ENCODE measurements at places on chromosomes 1 and 21.
A peak's percentile ranks its signal among the peaks of the same experiment; 100 is the strongest.

GRCh38 chr1:213414911-213415310, 363.9 kb downstream of the RPS6KC1 start:
- DNase-seq: no peak

DNA sequence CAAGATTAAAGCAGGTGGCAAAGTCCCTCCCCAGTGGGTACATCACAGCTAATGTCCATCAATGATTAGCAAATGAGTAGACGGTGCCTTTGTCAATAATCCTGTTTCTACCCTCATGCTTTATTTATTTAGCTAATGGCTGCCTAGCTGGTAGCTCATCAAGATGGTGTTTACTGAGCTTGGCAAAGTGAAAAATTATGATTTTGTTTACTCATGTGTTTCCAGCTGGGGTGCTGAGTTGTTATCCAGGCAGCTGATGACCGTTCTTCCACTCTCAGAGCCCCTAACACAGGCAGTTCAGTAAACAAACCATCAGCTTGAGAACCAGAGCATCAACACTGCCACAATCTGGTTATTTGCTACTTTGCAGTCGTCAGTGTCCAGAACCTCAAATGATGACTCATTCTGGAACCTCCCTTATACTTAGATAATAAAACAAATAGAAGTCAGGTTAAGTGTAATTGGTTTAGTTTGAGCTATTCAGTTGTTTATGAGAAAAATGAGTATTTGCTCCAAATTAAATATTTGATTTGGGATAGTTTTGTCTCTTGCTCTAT, 163.9 kb downstream of the ST6GALNAC5 start:
- no peak for DNase-seq

DNA sequence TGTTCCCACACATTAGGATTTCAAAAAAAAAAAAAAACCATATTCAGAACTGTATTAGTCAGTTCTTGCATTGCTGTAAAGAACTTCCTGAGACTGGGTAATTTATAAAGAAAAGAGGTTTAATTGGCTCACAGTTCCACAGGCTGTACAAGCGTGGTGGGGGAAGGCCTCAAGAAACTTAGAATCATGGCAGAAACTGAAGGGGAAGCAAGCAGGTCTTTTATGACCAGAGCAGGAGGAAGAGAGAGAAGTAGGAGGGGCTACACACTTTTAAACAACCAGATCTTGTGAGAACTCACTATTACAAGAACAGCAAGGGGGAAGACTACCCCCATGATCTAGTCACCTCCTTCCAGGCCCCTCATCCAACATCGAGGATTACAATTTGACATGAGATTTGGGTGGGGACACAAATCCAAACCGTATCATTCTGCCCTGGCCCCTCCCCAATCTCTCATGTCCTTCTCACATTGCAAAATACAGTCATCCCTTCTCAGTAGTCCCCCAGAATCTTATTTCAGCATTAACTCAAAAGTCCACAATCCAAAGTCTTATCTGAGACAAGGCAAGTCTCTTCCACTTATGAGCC, 51.8 kb downstream of the POU2F1 start:
- DNase-seq: no peak

DNA sequence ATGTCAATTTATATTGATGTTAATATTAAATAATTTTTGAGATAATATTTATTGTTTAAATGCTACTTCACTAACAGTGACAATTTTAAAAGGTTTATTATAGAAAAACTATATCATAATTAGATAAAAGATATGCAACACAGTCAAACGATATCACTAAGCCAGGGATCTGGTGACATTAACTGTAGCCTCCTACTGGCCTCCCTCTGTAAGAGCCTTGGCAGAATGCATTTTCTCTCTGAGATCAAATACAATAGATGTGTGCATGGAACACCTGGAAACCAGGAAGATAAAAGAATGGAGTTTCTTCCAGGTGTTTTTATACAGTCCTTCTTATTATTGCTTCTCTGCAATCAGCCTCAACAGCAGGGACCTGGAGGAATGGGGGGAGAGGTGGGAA, 1762.1 kb downstream of the BRINP3 start:
- DNase-seq: peak; percentile 12

DNA sequence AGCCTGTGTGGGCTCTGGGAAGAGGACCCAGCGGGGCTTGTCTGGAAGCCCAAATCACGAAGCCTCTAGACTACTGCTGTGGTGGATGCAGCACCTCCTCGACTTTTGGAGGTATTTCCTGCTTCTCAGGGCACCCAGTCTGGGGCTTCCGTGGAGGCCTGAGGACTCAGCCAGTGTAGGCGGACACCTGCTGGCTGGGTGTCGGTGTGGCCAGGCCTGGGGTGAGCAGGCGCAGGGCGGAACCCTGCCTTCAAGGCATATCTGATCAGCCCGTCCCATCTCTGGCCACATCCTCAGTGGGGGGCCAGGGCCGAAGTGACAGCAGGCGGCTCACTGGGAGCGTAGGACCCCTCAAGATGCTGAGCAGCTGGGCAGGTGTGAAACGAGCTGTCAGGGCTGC, 6.9 kb downstream of the PLCH2 start:
- no peak for DNase-seq

GRCh38 chr1:108512239-108513043, 47.5 kb upstream of the EEIG2 start:
- no peak for DNase-seq

GRCh38 chr1:9808459-9808858, 15.3 kb downstream of the CLSTN1 start:
- no peak for DNase-seq

GRCh38 chr1:66787641-66788040, 13.4 kb downstream of the INSL5 start:
- no peak for DNase-seq

DNA sequence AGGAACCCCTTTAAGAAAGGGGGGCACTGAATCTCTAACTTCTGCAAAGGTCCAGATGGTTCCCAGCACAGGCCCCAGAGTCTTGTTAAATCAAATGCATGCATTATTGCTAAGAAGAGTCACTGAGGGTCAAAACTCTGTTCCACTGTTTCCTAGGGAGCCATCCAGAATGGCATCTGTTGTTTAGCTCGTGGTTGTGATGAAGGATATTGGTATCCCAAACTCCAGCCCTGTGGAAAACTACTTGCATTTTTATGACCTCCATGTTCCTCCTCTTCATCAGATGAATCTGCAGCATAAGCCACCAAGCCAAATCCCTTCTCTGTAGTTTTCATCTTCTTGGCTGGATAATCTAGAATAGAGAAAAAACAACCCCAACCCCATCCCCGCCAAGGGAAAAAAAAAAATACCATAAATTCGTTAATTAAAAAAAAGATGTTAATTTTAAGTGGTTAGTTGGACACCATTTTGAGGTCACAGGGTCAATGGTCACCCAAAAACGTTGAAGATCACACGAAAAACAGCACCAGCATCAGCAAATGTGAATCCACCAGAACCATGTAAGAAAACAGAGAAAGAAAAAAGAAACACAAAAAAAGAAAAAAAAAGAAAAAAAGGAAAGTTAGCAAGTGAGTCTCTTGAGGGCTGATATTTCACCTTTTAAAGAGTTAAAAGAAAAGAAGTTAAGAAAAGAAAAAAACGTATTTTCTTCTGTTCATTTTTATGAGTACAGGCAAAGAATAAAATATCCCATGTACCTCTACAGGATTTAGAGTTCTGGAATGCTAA, 3.0 kb upstream of the RIT1 start:
- DNase-seq: no peak

GRCh38 chr1:57142169-57142568, 176.4 kb upstream of the C8B start:
- no peak for DNase-seq

DNA sequence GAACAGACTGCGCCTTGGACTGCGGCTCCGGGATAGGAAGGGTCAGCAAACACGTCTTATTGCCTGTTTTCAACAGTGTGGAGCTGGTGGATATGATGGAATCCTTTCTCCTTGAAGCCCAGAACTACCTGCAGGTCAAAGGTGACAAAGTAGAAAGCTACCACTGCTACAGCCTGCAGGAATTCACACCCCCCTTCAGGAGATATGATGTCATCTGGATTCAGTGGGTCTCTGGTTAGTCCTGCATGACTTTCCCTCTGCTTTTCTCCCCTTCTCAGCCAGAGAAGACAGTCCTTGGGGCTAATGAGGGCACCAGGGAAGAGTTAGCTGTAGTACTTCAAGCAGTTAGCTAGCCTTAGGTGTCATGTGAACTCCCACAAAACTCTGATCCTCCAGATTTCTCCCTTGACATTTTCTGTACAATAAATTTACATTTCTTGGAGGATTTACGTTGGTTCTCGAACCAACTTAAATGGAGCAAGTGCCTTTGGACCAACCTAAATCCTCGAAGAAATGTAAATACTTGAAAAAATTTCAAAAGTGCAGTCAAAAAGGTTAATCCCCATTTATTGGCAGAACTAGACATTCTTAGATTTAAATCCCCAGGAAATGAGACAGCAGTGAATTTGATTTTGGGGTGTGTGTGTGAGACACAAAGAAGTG, 20.9 kb downstream of the NTMT2 start:
- no peak for DNase-seq

DNA sequence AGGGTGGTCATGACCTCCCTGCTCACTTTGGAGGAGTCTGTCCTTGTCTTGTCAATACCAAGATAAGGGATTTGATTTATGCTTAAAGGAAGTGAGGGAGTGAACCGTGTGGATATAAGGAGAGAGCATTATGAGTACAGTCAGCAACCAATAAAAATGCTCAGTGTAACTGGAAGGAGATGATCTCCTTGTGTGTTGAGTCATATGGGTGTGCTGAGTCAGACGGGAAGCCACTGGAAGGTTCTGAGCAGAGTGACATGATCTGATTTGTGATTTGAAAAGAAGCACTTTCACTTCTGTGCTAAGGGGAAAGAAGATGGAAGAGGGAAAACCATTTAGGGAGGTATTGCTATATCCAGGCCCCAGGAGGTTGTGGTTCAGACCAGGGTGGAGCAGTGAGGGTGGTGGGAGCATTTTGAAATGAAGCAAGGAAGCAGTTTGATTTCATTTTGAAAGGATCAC, 2.5 kb upstream of the BCL10 start:
- peak; percentile 76 for DNase-seq

DNA sequence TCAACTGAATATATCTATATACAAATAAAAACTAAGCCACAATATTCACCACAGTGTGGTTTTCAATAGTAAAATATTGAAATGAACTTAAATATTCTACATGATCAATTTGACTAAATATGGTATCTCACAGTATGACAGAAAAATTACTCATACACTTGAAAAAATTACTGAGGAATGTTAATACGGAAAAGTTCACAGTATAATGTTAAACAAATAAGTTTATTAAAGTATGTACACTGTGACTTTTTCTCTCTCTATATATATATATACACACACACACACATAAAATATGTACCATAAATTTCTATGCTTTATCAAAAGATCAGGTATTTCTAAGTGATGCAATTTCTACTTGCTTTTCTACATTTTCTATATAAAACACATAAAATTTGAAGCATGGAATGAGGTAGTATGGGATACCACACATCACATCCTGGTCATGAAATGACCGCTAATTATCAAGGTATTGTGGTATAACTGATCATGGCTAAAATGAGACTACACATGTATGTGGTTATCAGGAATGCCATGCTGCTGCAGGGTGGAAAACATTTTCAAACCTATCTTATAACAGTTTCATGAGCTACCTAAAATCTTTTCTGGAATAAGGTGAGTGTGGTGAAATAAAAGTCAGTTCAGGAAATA, 102.3 kb downstream of the CDC42BPA start:
- DNase-seq: no peak

DNA sequence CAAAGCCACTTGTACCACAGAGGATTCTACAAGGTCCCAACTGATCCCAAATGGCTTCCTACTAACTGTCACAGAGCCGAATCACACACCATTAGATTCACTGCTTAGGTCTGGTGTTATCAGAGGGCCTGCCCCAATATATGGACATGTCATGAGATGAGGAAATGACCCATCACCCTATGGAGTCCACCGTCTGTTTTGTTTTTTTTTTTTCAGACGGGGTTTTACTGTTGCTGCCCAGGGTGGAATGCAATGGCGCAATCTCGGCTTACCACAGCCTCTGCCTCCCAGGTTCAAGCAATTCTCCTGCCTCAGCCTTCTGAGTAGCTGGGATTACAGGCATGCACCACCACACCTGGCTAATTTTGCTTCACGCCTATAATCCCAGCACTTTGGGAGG, 83.8 kb upstream of the ETS2 start:
- no peak for DNase-seq

- no peak for DNase-seq
These were observed 26.1 kb downstream of the MAN1C1 start for GRCh38 chr1:25642574-25643108.

- no peak for DNase-seq
These were observed 36.2 kb downstream of the TLR5 start for GRCh38 chr1:223106856-223107255.

DNA sequence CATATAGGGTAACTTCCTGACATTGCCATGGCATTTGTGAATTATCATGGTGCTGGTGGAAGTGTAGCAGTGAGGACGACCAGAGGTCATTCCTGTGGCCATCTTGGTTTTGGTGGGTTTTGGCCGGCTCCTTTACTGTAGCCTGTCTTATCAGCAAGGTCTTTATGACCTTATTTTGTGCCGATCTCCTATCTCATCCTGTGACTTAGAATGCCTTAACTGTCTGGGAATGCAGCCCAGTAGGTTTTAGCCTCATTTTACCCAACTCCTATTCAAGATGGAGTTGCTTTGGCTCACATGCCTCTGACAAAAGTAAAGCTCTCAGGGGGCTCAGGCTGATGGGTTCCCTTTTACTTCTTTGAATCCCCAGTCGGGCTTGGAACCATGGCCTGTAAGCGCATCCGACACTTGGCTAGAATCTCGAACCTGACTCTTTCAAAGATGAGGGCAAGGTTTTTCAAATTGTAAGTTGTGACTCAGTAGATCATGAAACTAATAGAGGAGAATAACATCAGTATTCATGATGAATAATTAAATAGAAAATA, 85.0 kb downstream of the GALNT2 start:
- DNase-seq: no peak

GRCh38 chr21:34592120-34592955, 22.6 kb downstream of the RCAN1 start:
- no peak for DNase-seq

Data from SW 1271 (cell line).